ENCODE measurements at places on chromosomes 3 and 15.
A peak's percentile ranks its signal among the peaks of the same experiment; 100 is the strongest.

DNA sequence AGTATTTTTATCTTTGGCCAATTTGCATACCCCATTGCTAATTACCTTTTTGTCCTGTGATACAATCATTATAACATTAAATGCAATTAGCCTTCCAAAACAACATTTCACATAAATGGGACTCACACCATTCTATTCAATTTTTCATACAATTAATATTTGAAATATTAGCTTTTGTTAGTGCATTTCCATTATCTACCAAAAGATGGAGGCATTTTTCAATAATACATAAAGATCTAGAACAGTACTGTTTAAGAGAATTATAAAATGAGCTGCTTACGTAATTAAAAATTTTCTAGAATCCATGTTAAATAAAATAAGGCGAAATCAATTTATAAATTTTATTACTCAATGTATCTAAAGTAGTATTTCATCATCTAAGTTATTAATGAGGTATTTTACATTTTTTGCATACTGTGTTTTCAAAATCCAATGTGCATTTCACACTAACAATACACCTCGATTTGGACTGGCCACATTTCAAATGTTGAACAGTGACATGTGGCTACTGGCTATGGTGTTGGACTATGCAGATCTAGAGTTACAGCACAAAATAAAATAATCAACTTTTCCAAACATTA lies 74.3 kb downstream of the TJP1 start:
- DNase-seq = no peak

- DNase-seq = no peak
Observed at GRCh38 chr3:184344579-184345316, 7.3 kb downstream of the FAM131A start.

- DNase-seq = no peak
Observed at GRCh38 chr3:73569246-73569760, 55.4 kb downstream of the PDZRN3 start.

DNA sequence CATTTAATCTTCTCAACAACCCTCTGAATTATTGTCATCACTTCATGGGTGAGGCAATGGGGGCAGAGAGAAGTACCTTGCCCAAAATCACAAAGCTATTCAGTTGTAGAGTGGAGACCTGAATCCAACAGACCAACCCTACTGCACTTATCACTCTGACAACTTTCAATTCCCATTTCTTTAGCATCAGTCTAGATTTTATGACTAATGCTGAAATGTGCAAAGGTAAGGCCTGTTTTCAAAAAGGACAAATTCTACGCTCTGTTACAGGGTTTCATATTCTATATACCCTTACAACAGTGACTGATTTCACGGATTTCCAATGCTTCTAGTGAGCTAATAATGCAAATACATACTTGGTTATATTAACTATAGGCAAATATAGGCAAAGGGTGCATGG lies 286.0 kb downstream of the ADAMTS17 start:
- no peak for DNase-seq

- DNase-seq = no peak
Observed at GRCh38 chr3:151226088-151226563, 23.1 kb upstream of the GPR171 start.

- no peak for DNase-seq
Observed at GRCh38 chr3:53570709-53571108, 76.3 kb downstream of the CACNA1D start.

- no peak for DNase-seq
Observed at GRCh38 chr3:68256635-68257223, 602.3 kb upstream of the SUCLG2 start.

DNA sequence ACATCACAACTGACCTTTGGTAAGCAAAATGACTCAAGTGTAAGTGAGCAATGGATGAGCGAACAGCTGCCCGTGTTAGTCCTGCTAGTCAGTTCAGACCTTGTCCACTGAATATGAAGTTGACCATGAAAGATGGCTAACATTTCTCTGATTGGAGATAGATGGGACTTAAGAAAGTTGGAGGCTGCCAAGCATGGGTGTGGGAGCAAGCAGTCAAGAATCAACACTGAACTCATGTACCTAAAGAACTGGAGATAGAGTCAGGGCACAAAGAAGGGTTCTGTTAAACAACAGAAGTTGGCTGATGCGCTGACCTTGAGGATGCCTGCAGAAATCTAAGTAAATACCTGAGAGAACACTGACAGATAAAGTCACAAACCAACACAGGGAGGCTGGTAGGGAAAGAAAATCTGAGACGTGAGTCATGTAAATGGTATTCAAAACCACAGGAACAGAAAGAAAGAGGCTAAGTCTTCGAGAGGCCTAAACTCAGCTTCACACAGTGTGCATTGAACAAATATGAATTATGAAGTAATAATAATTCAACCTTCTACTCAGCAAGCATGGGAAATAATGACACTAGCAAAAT lies 30.7 kb upstream of the ANPEP start:
- no peak for DNase-seq

GRCh38 chr3:53426918-53427317 lies 67.5 kb upstream of the CACNA1D start:
- DNase-seq = no peak

GRCh38 chr3:120615847-120616609 lies 19.9 kb downstream of the NDUFB4 start:
- no peak for DNase-seq

- DNase-seq = no peak
Observed at GRCh38 chr3:108122276-108122675, 31.4 kb upstream of the CD47 start.

DNA sequence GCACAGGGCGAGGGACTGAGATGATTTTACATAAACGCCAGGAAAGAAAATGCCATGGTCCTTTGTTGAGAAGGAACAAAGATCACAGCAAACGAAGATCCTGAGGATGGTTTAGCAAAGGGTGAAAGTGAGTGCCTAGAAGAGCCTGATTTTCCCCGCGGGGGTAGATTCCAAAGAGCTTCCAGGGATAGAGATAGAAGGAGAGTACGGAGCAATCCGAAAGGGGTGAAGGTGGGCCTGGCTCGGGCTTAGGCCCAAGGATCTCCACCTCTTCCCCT lies 977 bp downstream of the CDC25A start:
- no peak for DNase-seq

DNA sequence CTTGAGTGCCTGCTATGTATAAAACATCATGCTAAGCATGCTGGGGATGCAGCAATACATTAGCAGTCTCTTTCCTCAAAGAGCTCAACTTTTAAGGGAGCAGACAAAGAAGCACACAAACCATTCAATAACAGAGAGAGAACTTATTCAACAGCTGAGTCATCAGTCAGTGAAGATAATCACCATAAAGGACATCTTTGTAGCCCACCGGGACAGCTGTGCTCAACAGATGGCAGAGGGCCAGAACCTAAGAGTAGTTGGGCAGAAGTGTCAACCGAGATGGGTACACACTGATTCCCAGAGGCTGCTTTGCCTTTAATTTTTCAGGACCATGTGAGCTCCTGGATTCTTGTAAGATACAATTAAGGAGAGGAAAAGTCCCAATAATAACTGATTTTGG lies 4.2 kb upstream of the RAB8B start:
- DNase-seq = no peak

DNA sequence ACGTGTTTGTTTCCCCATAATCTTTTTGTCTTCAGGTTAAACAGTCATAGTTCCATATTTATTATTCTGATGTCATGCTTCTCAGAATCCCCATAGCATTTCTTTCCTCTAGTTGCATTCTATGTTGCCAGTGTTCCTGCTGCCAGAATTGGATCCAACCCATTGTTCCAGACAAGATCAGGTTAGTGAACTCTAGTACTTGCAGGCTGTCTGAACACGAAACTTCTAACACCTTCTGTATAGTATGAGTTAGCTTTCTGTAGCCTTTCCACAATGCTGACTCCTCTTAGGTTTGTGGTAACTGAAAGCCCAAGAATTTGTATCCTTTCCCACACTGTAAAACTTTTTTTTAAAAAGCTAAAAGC lies 88.0 kb upstream of the ROPN1 start:
- no peak for DNase-seq

DNA sequence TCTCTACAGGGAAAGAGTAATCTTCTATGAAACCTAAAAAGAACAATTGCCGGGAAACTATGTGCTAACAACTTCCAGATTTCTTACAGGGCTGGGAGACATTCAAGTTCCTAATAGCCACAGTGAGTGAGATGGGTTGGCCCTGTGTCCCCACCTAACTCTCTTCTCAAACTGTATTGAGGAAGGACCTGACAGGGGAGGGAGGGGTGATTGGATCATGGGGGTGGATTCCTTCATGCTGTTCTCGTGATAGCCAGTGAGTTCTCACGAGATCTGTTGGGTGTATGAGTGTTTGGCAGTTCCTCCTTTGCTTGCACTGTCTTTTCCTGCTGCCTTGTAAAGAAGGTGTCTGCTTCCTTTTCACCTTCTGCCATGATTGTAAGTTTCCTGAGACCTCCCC lies 958.7 kb downstream of the AGBL1 start:
- DNase-seq = no peak

- no peak for DNase-seq
Observed at GRCh38 chr3:12996181-12996506, 77.1 kb downstream of the IQSEC1 start.

GRCh38 chr15:55108858-55109518 lies 87.8 kb downstream of the RSL24D1 start:
- DNase-seq = peak; percentile 12
